ENCODE measurements at places on chromosomes 5 and 9.

DNA sequence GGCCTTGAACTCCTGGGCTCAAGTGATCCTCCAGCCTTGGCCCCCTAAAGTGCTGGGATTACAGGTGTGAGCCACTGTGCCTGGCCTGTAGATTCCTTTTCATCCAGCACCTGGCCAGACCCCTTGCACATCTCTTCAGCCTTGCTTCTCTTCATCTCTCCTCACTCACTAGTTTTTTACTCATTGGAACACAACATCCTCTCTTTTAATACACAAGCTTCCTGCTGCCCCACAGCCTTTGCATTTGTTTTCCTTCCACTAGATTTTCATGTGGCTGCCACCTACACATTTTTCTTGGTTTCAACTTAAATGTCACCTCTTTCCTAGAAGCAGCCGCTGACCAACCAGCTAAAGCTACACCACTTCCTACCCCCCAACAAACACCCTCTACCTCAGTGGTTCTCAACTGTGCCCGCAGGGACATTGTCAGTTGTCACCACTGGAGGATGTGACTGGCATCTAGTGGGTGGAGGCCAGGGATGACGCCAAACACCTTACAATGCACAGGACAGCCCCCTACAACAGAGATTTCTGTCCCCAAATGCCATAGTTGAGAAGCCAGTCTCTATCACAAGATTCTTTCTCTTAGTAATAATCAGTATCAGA, 33.7 kb downstream of the HAVCR1 start:
- DNase-seq, result peak; percentile 68

- no peak for DNase-seq
Measured at GRCh38 chr9:125983681-125984080, 236.5 kb downstream of the PBX3 start.

DNA sequence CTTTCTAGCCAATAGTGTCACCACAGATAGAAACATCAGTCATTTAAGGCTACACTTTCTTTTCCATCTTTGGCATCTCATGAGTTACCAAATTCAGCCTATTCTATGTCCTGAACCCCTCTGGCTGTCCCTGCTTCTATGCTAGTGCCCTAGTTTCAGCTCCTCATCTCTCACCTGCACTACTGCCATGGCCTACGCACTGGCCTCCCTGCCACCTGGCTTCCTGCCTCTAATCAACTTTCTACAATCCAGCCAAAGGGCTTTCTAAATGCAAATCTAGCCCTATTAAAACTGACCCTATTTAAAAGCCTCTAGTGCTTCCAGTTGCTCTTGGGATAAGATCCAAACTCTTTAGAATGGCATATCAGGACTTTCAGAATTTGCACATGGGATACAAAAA, 482.9 kb downstream of the TMEM38B start:
- no peak for DNase-seq

DNA sequence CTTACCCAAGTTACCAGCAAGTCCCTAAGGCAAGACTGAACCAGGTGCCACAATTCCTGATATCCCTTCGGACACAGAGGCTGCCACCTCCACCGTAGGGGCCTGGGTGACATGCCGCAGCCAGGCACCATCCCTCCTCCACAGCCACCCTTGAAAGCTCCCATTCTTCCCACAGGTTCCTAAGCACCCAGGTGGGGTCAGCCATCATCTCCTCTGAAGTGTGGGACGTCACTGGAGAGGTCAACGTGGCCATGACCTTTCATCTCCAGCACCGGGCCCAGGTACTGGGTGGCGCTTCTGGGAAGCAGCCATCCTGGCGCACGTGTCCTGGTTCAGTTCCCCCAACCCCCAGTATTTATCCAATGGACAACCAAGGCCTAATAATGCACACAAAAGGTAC, 8.2 kb downstream of the ADGRD2 start:
- DNase-seq, result no peak

- DNase-seq, result no peak
Measured at GRCh38 chr9:76395381-76395780, 1.2 kb upstream of the RFK start.

GRCh38 chr5:137761566-137761965, 7.4 kb upstream of the HNRNPA0 start:
- no peak for DNase-seq

Measured in activated T-cell treated with anti-CD3 and anti-CD28 coated beads, Interleukin-2, amount 50 U/mL, for 24 hours (primary cell).